ENCODE measurements at places on chromosomes 12 and 14.

DNA sequence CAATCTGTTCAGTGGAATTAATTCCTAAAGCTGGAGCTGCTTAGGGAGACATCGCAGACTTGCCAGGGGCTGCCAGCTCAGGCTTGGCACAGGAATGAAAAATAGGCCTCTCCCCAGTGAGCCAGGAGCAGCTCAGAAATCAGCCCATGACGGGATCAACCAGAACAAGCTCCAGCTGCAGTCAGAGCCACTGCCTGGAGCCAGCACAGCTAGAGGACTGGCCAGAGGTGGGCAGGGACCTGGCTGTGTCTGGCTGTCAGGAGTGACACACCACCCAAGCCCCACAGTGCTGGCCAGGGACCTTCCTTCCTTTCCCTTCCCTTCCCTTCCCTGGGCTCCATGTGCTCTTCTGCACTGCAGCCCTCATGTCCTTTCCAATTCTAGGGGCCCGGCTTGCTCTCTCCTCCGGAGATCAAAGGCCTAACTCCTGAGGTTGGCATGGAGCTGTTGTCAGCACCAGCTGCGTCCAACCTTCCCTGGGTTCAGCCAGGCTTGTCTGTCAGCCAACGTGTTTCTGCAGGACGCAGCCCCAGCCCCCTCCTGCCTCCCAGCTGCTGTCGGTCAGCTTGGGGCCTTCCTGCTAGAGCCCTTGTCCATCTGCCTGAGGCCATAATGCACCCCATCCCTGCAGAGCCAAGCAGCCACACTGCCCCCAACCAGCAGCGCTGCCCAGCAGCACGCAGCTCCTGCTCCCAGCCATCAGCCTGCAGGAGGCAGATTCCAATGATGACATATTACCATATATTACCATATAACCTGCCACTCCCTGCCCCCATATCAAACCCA, 149.3 kb downstream of the CALM1 start:
- DNase-seq: no peak

GRCh38 chr12:86914721-86915120, 658.5 kb upstream of the MGAT4C start:
- DNase-seq: no peak

- no peak for DNase-seq
These were observed 274.5 kb upstream of the SOX5 start for GRCh38 chr12:24223926-24224325.

DNA sequence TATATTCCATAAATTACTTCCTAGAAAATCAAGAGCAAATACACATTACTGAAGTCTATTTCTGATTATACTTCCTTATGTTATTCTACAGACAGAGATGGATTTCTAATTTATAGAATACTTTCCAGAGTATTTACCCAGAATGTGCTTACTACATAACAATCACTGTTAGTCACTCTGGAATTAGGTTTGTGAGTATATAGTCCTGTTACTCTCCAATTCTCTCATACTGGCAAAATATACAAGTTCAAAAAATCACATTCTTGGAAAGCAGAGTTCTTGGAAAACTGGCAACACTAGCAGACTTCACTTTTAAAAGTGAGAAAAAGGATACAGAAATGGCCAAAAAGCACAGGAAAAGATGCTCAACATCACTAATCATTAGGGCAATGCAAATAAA, 7.3 kb downstream of the PPP2R5E start:
- DNase-seq: no peak

- no peak for DNase-seq
These were observed 8.1 kb downstream of the LGALS3 start for GRCh38 chr14:55136885-55137786.

DNA sequence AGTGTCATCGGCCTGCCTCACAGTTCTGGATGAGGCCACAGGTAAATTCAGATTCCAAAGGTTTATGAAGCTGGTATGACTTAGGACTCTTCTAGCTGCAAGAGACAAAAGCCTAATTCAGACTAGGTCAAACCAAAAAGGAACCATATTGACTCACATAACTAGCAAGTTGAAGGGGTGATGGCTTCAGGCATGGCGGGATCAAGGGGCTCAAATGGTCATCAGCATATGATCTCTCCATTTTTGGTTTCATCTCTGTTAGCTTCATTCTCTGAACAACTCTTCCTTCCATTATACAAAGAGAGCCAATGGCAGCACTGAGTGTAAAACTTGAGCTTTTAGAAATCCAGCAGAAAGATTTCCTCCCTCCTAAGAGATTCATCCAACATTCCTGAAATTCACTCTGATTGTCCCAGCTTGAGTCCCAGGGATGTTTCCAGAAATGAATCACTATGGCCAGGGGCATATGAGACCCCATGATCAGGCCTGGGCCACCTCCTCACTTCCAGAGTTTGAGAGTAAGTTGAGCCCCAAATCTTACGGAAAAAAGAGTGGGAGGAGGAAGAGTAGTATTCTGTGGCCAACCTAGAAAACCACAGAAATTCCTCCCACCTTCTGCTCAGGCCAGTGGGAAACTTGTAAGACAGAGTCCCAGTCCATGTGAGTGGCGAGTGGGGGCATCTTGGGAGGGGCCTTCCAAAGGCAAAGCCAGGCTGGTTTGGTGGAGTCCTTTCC, 2.0 kb upstream of the MAP1LC3B2 start:
- DNase-seq: no peak

DNA sequence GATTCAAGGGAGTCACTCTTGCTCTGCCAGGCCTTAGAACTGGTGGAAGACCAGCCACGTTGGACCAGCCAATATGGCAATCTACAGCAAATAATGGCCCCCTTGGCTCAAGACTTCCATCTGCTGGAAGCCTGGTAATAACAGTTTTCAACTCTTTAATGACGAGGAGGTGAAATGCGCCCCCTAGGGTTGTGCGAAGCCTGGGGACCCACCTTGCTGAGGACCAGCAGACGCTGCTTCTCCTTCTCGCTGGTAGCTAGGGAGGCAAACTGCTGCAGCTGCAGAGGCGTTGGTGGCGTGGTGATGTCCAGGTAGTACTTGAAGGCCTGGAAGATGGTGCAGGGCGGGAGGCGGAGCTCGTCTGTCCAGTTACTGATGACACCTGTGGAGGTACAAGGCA, 41.5 kb upstream of the FBXO21 start:
- DNase-seq: no peak

DNA sequence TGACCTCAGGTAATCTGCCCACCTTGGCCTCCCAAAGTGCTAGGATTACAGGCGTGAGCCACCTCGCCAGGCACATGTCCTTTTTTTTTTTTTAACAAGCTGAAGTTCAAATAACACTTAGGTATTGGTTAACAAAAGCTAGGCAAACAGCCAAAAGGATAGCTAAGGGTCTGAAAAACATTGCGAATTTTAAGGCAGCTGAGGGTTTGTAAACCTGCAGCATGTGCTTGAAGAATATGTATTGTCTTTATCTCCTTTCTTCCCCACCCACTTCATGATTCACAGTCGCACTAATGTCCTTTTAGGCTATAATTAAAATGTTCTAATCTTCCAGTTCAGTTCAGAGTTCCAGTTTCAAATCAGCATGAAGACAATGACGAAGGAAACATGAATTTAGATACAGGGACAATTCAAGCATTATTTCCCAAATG, 30.1 kb upstream of the CERS5 start:
- no peak for DNase-seq

- no peak for DNase-seq
These were observed 64.4 kb downstream of the DDX51 start for GRCh38 chr12:132079695-132080094.

DNA sequence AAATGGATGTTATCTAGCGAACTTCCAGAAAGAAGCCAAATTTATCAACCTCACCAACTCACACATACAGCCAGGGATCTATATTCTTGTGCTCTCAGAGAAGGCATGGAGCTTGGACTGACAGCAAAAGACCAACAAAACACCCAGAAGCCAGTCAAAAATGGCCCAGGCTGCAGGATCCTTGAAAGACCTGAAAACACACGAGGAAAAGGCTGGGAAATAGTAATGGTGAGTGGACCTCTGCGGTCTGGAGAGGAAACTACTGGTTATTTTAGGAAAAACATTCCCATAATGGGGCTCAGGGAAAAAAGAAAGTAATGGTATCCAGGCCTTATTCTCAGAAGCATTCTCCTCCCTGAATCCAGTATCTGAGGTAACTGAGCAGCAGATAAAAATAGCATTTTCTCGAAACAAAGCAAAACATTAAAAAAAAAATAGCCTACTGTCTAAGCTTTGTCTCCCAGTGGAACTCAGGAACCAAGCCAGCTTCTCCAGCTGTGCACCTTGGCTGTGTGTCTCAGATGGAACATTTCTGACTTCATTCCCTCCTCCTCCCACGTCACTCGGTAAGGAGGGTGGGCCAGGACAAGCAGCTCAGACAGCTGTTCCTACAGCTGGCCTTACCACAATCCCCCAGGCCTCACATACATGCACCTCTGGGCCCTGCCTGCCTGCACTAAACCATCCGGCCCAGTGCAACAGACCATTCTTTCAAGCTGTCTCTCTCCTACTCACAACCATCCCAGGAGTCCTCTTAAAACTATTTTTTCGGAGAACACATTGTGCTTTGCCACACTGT, 249.9 kb downstream of the DAD1 start:
- no peak for DNase-seq

DNA sequence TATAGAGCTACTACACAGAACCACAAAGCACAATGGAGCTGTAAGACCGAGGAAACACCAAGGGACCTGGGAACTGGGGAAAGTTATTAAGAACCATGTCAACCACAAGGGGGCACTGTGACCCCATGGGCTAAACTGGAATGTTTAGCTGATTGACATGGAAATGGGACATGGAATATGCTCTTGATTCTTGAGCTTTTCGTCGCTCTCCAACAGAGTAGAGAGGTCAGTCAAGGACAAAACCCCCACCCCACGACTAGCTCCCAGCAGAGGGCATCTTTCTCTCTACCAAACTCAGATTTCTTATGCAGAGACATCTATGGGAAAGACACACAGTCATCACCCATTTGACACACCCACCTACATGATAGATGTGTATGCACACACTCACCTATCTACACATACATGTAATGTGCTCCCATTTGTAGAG, 10.1 kb downstream of the NDRG2 start:
- peak; percentile 74 for DNase-seq

DNA sequence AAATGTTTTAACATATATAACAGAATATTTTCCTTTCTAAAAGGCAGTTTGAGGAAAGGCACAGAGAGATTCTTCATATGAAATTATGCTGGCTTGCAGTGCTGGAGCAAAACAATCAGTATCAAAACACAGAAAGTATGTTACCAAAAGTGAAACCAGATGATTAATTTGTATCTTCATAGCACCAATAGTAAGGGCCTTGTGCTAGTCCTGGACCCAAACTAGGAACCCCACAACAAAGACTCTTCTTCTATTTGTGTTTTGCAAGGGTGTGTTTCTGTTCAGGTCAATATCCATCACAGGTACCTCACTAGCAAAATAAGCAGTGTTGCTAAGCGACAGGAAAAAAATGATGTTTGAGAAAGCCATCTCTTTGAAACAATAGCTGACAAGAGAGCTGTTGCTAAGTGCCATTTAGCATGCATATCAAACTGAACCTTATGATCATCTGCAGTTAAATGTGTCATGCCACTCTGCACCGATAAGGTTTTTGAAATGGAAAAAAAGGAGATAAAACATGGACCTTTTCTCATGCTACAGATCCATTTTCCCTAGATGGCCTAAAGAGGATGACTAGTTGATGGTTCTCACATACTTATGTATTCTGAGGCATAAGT, 196.2 kb upstream of the ALG10 start:
- no peak for DNase-seq

GRCh38 chr12:27652174-27652763, 44.0 kb upstream of the REP15 start:
- peak; percentile 38 for DNase-seq

DNA sequence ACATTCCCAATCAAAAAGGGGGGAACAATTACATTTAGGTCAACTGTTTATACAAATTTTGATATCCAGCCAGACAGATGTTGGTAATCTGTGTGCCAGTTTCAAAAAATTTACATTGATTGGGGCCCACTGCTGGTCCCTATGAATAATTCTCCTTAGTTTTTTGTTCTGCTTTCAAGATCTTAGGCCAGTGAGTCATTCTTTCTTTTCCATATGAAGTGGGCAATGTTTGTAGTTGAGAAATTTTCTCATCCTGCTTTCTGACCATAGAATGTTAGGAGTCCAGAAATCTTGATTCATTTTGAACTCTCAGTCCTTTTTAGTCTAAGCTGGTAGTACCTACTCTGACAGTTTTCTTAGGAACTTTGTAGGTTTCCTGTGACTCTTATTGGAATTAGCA, 244.3 kb downstream of the DIO2 start:
- DNase-seq: no peak

DNA sequence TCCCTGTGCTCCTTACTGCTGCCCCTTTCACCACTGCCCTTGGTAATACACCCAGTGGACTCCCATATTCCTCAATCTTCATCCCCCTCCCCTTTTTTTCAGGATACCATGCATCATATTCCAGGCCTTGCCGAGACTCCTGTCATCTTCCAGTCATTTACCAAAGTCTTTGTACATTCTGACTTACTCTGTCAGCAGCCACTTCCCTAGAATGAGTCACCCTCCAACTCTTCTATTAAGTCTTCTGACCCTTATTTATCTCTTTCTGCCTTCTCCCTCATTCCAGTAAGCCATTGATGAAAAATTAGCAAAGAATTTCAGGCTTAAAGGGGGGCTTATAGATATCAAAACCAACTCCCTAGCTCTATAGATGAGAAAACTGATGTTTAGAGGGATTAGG, 128.0 kb downstream of the STXBP6 start:
- no peak for DNase-seq

- DNase-seq: no peak
These were observed 1539.5 kb upstream of the TMEM132C start for GRCh38 chr12:126727218-126728075.

DNA sequence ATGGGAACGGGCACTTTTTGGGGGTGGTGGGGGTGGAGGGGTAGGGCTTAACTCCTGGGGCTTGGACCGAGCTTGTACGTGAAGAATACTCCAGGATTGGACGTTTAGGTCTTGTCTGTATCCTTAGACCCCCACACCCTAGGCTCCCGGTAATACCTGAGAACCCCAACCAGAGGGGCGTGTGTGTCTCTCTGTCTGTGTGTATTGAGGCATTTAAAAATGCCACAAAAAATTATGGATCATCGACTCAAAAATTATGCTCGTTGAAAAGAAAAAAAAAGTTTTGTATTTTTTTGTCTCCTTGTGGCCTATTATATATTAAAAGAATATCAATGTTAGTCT, 459 bp downstream of the PPFIBP1 start:
- peak; percentile 50 for DNase-seq

DNA sequence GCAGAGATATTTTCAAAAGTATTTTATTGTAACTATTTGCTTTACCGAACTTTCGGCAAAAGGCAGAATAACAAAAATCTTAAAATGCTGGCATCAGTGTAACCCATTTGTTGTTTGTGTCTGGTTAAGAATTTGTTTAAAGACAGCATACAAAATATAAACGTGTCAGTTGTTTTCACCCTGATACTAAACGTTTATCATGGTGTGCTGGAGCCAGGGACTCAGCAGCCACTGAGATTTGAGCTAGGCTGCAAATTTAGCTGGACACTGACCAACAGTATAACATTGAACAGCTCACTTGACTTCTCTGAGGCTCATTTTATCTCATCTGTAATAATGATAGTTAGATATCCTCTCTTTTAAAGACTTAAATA, 183.7 kb downstream of the TMTC3 start:
- no peak for DNase-seq

- DNase-seq: no peak
These were observed 315.3 kb downstream of the BCL11B start for GRCh38 chr14:98956661-98957060.

Measured in stimulated activated naive CD4-positive, alpha-beta T cell (primary cell).